ENCODE measurements at places on chromosomes 16 and 17.

GRCh38 chr17:16507918-16508533 is 16.0 kb upstream of the LRRC75A start:
- DNase-seq, result no peak

GRCh38 chr17:44008205-44008909 is 3.9 kb downstream of the NAGS start:
- no peak for DNase-seq

GRCh38 chr16:24541233-24541933 is 2.0 kb downstream of the RBBP6 start:
- no peak for DNase-seq

GRCh38 chr17:3921502-3922319 is 5.4 kb upstream of the P2RX1 start:
- DNase-seq, result no peak

- no peak for DNase-seq
Observed at GRCh38 chr17:82615084-82616020, 32.9 kb downstream of the WDR45B start.

DNA sequence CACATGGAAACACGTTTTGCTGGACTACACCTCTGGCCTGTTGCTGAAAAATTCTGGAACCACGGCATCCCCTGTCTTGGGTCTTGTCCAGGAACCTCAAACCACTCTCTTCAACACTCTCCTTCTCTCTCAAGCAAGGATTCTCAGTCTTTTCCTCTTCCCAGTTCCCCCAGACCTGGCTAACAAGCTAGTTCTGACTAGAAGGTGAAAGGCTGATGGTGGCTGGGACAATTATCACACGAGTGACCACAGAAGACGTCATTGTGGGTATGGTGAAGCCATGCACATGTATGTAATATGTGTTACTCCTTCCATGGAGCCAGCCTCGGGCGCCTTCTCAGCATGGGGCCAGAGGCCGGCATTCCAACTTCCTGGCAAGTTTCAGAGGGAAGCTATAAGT is 123.0 kb downstream of the CDYL2 start:
- DNase-seq, result no peak

DNA sequence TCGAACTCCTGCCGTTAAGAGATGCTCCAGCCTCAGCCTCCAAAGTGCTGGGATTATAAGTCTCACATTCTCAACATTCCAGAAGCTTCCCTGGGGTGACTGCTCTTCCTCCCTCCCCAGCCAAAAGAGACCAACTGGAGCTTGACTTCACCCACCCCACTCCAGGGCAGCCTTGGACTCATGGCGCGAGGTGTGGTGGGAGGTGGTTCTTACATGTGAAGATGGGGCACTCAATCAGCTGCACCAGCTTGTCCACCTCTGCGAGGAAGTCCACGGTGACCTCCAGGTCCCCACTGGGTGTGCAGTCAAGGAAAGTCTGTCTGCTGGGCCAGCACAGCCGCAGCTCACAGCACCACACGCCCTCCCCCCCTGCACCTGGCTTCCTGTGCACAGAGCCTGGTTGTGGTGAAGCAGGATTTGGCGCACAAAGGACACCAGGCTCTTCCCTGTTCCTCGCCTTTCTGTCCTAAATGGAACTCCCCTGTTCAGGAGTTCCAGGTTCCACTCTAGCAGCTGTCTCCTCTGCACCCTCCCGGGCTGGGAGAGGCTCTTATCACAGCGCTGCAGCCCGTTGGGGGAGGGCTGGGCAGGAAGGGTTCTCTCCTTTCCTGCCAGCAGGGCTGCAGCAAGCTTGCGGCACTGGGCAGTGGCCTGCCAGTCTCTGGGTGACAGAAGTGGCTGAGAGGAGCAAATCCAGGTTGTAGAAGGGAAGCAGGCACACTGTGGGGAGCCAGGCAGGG is 9.6 kb upstream of the MTSS2 start:
- no peak for DNase-seq

DNA sequence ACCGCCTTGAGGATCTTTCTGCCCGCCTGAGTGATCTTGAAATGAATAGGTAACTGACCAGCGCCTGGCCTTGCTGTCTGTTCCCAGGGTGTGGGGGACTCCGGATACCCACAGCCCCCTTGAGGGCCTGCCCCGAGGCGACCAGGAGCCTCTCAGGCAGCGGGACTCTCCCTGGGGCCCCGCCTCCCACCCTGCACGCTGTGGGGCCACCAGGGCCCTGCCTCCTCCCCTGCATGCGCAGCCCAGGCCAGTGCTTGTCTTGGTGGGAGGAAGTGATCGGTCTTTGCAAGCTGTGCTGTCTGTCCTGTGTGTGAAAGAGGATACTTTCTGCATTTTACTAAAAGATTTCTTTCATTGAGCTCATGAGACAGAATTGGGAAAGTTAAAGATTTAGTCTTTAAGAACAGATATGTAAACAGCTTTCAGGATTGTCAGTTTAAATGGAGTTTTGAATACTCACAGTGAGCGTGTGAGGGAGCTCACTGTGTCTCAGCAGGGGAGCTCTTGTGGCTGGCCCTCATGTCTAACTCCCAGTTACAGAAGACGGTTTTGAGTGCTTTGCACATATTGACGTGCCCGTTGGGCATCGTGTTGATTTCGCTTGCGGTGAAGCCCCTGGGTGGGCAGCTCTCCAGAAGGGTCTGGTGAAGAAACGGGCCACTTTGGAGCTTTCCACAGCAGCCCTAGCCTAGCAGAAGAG is 36.1 kb upstream of the CAPN15 start:
- no peak for DNase-seq

- DNase-seq, result no peak
Observed at GRCh38 chr16:56842133-56842532, 22.9 kb upstream of the SLC12A3 start.

DNA sequence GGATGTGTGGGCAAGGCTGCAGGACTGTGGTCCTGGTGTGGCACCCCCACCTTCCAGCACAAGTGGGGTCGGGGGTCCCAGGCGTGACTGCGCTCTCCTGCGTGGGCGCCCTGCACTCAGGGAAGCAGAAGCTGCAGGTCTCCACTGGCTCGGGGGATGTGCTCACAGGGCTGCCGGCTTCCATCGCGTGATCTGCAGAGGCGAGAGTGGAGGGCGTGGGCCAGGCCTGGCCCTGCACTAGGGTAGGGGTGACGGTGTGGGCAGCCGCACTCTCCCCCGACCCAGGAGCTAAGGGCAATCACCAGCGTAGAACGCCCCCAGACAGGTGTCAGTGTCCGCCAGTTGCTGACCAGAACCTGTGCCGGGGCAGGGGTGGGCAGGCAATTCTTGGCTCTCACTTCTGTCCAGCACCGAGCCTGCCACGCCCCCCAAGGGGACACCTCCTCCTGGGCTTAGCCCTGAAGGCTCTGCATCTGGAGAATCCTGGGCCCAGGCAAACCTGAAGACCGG is 32.3 kb downstream of the TNFRSF13B start:
- no peak for DNase-seq

DNA sequence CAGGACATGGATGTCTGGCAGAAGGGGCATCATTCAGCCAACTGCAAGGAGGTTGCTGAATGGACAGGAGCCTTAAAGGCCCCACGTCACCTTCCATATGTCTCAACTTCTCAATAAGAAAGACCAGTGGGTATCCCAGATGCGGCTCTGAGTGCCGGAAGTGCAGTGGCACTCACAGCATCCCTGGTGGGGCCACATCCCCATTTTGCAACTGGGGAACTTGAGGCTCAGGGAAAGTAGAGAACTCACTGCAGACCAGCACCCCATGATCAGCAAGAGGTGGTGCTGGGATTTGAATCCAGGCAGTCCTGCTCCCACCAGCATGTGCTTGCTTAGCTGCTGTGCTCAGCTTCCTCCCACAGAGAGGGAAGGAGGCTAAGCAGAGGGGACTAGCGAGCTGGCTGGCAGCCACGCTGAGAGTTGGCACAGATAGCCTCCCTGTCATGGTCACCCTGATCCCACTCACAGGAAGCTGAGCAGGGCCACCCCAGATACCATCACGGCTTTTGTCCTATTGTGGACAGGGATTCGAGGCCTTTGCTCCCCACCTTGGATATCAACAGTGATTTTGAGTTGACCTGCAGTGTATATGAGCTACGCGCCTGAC is 294.2 kb upstream of the FOXF1 start:
- DNase-seq, result no peak

- no peak for DNase-seq
Observed at GRCh38 chr16:11611871-11612664, 25.3 kb upstream of the LITAF start.

GRCh38 chr16:11260596-11260966 is 4.6 kb upstream of the SOCS1 start:
- no peak for DNase-seq

GRCh38 chr17:61486135-61487120 is 34.2 kb downstream of the TBX4 start:
- DNase-seq, result peak; percentile 42

Measured in renal pelvis (tissue), 12 donors.